CD4-positive, alpha-beta T cell treated with Interleukin-17A for 4 hours (primary cell): ENCODE measurements at places on chromosomes 7 and 10.

DNA sequence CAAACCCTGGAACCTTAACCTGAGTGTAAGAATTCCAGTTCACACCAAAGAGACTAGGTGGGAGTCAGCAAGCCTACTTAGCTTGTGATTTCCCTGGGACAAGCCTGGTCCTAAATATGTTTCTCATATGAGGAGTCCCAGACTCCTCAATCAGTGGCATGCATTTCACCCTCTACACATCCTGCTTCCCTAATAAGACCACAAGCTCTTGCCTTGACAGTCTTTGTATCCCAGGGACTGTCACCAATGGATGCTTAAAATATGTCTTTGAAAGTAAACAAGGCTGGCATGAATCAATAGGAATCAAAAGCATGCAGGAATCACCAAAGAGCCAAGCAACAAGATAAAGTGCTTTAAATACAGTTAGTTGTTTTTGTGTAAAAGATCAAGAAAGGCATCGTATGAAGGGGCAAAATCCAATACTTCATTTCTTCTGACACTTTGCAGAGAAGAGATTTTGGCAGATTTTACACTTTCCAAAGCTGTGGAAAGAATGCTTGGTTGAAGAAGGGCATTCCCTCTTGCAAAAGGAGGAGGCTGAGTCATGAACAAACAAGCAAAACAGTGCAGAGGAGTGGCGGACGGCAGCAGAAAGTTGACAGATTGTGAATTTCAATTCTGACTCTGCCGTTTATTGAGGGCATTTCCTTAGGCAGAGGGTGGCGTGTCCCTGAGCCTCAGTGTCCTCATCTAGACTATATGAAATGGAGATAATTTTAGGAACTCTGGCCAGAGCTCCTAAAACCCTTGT is 8.5 kb upstream of the NFE2L3 start:
- no peak for DNase-seq

DNA sequence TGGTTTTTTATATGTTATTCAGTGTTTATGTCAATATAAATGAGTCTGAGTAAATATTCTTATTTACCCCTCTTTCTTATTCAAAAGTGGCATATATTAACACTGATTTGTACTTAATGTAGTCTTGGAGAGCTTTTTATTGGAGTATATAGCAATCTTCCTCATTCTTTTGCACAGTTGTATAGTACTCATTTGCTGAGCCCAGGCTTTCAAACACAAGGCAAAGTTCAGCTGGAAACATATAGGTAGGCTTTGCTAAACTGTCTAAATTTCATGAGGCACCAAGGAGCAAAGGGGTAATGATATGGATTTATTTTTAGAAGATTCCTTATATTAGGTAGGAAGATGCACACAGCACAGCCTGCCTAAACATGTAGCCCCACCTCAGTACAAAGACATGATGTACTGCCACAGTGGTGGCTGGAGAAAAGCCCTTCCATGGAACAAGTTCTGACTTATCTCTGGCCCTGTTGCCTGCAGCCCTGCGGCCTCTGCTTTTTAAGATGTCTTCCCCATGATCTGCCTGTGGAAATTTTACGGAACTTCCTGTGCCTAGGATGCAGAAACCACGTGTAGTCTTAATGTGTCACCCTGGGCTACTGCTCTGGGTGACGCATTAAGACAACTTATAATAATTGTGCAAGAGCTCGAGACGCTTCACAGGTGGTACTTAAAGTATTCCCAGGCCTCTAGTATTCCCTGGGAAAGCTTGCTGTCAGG is 9.6 kb upstream of the PDCD4 start:
- no peak for DNase-seq

GRCh38 chr10:5890452-5890915 is 441 bp downstream of the FBH1 start:
- DNase-seq = peak; percentile 20

GRCh38 chr10:78857193-78857592 is 211.6 kb upstream of the ZMIZ1 start:
- DNase-seq = no peak

DNA sequence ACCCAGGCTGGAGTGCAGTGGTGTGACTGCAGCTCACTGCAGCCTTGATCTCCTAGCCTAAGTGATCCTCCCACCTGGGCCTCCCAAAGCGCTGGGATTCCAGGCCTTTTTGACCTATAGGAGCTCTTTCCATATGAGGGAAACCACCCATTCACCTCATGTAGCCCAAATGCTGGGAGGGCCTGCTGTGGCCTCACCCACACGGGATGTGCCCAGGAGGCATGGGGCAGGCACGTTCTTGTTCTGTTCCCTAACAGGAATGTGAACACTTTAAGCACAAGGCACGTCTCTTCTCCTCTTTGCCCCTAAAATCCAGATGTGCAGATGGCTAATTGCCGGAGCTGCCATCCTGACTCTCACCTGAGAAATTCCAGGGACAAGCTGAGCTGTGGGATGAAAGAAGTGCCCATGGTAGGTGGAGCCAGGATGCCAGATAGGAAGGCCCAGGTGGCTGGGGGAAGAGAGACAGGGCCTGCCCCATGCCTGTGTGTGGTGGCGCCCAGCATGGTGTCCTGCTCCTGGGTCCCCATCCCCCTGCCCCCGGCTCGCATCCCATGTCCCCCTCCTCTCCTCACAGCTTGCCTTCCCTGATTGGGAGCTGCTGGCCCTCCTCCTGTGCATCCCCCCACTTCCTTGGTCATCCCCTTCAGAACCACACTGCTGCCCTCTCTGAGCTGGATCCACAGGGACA is 17.3 kb downstream of the CAMK2B start:
- DNase-seq = no peak

DNA sequence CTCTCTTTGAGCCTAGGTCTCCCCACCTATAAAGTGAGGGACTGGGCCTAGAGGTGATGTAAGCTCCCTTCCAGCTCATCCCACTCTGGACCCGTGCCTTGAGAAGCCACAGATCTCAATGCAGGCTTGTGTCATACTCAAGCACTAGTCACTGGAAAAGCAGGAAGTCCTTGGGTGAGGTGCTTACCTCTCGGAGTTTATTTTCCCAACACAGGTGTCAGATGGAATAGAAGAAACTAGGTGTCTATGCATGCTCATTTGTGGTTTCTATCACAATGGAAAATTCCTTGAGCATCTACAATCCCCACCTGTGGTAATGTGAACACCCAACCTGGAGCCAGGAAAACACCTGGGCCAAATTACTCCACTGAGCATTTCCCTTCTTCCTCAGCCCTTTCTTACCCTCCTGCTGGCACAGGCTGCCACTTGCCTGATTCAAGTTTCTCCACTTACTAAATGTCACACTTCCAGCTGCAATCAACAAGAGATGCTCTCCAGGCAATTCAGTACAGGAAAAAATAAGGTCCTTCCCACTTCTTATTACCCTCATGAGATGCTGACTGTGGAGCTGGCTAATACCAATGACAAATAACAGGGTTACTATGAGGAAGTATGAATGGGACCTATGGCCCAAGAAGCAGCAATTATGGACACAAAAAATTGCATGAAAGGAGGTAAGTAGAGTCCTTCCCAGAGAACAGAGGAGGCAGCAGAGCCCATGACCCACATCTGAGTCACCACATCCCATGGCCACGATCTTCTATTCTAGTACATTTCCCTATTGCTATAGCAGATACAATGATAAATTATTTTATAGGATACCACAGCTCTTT is 13.1 kb downstream of the LSM5 start:
- no peak for DNase-seq

DNA sequence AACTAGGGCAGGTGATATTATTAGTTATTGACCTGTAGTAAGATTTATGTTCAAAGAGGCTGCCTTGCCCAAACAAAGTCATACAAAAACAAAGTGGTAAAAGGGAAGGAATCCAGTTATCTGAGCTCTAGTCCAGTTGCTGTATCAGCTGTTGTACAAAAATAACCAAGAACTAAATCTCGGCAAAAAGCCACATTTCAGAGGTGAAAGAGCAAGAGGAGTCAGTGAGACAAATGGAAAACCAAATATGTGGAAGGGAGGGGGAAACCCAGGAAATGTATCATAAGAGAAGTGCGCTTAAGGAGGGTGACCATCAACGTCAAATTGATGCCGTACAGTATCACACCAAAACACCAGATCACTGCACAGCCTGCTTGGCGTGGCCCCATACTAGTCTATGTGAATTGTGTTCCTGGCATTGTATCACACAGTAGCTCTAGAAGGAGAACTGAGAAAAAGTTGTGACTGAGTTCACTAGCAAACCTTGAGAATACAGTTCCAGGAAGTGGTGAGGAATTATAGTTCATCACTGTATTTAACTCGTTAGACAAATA is 6.4 kb downstream of the AGBL3 start:
- DNase-seq = peak; percentile 7

DNA sequence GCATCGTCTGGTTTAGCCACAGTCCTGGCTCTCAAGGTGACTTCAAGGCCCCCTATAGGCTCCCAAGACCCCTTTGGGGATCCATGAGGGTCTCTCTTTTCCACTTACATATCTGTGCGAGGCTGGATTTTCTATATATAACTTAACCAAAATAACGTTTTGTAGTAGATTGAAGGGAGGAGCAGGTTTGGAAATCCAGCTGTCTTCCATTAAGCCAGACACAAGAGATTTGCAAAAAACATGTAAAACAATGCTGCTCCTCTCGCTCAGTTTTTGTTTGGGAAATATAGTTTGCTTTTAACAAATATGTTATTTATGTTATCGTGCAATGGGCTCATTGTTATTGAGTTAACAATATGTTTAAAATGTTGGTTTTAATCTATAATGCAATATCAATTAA is 811.2 kb downstream of the TYW1 start:
- no peak for DNase-seq

DNA sequence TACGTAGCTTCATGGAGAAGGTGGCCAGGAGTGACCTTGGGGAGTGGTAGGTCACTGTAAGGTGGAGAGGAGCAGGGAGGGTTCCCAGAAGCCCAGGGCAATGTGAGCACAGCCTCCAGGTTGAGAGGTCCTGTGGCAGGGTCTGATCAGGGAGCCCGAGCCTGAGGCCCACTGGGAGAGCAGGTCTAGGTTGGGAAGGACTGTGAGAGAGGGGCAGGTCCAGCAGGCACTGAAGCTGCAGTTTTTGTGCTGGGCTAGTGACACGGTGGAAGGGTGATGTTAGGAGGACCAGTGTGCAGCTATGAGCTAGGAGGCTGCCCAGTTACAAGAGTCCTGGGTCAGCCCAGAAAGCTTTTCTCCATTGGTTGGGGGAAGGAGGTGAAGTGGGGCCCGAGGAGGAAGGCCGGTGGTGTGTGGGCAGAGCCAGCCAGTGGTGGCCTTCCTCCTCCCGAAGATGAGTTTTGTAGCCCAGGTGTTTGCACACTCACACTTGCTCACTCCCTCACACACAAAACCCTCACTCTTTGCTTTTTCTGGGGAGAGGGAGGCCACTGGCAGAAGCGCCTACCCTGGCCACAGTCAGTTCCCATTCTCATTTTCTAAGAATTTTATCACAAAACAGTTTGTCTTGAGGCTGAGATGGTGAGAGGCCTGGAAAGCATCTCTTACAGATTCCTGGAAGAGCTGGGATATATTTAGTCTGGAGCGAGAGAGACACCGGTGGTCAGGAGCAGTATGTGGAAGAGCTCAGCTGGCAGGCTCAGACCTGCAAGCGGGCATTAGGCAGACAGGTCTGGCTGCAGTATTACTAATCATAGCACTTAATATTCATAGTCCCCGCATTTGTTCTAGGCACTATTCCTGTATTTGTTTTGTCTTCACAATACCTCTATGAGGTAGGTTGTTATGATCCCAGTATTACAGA is 57.1 kb downstream of the ZNF467 start:
- DNase-seq = no peak

DNA sequence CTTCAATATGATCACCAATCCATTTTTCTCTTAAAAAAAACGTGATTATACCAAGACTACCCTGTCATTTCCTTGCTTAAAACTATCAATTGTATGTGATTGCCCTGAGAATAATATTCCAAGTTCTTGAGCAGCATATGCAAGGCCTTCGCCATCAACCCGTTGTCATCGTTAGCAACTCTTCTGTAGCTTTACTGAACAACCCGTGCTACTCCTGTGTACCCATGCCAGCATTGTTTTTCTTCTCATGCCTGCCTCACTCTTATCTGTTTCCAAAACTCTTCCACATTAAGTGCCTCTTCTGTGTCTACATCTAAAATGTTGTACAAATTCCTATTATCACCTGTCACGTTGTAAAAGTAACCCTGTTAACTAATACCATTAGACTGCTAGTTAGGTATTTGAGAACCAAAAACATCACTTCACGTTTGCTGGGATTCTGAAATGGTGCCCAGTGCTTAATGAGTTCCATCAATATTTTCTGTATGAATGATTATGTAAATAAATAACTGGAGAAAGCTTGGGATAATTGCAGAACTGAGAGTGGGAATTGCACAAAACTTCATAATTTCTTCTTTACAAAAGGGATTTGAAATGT is 10.5 kb downstream of the CAV2 start:
- DNase-seq = no peak

DNA sequence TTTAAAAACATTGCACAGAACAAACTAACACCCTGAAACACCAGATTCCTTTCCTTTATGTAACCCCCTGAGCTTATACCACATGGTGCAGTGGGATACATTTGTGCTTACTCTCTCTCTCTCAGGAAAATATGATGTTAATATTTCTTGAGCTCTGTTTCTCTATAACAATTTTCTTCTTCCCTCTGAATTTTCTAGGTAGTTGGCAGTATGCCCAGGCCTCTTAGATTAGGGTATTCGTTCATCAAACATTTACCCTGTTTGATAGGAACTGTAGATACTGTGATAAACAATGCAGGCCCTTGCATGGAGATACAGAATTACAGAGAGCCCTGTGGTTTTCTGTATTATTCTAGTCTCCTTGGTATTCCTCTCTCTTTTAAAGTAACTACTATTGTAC is 567.8 kb downstream of the IPMK start:
- DNase-seq = no peak

DNA sequence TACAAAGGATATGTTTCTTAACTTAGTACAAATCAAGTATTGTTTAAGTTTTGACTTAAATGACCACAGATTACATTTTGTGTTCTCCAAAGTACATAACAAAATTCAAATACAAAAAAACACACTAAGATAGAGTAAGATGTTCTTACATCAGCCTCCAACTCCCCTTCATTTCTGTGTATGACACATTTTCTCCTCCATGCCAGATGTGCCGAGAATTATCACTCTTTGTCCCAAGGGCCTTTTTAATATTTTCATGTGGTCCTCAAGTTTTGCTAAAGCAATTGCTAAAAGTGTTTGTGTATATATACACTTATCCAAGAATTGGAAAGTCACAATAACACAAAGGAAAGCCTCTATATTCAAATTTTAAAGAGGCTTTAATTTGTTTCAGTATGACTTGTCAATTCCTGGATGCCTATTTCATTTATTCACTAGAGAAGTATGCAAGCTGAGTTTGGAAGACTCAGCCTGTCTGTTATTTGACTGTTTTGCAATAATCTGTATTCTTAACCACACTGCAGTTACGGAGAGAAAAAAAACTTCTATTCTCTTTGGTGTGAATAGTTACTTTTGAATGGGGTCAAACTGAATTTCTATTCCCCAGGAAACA is 586.4 kb upstream of the SEMA3D start:
- DNase-seq = no peak

- DNase-seq = no peak
These were observed 382.1 kb upstream of the GALNT17 start for GRCh38 chr7:70749831-70750230.

GRCh38 chr7:26306790-26307189 is 15.1 kb downstream of the SNX10 start:
- DNase-seq = no peak

GRCh38 chr7:80997841-80998240 is 79.0 kb upstream of the SEMA3C start:
- DNase-seq = no peak

GRCh38 chr10:126092366-126093215 is 196.2 kb downstream of the FANK1 start:
- DNase-seq = no peak
